ENCODE measurements at places on chromosomes 11 and 22. TPM values are rescaled to one million over a fixed set of nuclear protein-coding genes. Genes with fewer than 3 reads are reported as not detected.

- no peak for DNase-seq
Observed at GRCh38 chr11:102071497-102072472, 24.5 kb downstream of the CFAP300 start.

Gene POU2AF3
- 2.7 TPM for total RNA-seq

GRCh38 chr11:75673977-75674582 is 5.2 kb upstream of the MAP6 start:
- DNase-seq, result no peak

DNA sequence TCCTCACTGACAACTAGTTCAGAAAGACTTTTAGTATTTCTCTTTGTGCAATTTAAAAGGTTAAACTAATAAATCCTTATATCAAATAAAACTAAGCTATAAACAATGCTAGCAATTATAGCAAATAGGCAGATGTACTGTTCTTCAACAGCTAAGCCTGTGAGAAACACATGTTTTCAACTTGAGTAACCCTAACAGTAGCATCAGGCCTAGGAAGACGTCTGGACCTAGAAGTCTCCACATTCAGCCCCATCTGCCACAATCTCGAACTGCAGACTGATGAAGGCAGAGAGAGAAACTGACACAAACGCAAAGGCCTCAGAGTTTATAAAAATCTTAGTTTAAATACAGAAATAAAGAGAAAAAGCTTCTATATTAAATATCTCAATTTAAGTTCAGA is 2.5 kb downstream of the ST13 start:
- DNase-seq, result no peak

Gene CCDC82
- total RNA-seq, result 15.3 TPM
